ENCODE measurements at places on chromosomes 2 and 18. TPM values are rescaled to one million over a fixed set of nuclear protein-coding genes. Genes with fewer than 3 reads are reported as not detected.

Gene GNAL
- total RNA-seq, result 8.8 TPM

Gene RAB6D
- not detected for total RNA-seq

Gene BOLL
- total RNA-seq, result not detected

Gene RNF152
- 7.7 TPM for total RNA-seq

Gene NMUR1
- total RNA-seq, result 0.08 TPM

Gene KCNG2
- total RNA-seq, result 0.20 TPM

Gene QPCT
- 5.9 TPM for total RNA-seq

Gene SPAST
- total RNA-seq, result 12.0 TPM

Gene ARHGAP25
- 3.1 TPM for total RNA-seq

Gene DNER
- total RNA-seq, result 0.60 TPM

Gene HMSD
- 2.0 TPM for total RNA-seq

Gene CRACDL
- total RNA-seq, result 6.6 TPM

Gene DCDC2C
- not detected for total RNA-seq

Gene CAVIN2
- 8.7 TPM for total RNA-seq

Gene IL36RN
- 64.1 TPM for total RNA-seq

Gene AGXT
- total RNA-seq, result not detected

Gene C18orf54
- total RNA-seq, result 2.7 TPM

Gene CXCR1
- 0.72 TPM for total RNA-seq

Data from esophagus mucosa (tissue), 1 donor.